NCI-H187 treated with DMSO at 0.1 percent for 48 hours (cell line): ENCODE measurements at places on chromosomes 12 and 14.

DNA sequence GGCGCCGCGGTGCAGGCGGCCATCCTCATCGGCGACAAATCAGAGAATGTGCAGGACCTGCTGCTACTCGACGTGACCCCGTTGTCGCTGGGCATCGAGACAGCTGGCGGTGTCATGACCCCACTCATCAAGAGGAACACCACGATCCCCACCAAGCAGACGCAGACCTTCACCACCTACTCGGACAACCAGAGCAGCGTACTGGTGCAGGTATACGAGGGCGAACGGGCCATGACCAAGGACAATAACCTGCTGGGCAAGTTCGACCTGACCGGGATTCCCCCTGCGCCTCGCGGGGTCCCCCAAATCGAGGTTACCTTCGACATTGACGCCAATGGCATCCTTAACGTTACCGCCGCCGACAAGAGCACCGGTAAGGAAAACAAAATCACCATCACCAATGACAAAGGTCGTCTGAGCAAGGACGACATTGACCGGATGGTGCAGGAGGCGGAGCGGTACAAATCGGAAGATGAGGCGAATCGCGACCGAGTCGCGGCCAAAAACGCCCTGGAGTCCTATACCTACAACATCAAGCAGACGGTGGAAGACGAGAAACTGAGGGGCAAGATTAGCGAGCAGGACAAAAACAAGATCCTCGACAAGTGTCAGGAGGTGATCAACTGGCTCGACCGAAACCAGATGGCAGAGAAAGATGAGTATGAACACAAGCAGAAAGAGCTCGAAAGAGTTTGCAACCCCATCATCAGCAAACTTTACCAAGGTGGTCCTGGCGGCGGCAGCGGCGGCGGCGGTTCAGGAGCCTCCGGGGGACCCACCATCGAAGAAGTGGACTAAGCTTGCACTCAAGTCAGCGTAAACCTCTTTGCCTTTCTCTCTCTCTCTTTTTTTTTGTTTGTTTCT, 1.7 kb downstream of the HSPA2 start:
- no peak for DNase-seq

DNA sequence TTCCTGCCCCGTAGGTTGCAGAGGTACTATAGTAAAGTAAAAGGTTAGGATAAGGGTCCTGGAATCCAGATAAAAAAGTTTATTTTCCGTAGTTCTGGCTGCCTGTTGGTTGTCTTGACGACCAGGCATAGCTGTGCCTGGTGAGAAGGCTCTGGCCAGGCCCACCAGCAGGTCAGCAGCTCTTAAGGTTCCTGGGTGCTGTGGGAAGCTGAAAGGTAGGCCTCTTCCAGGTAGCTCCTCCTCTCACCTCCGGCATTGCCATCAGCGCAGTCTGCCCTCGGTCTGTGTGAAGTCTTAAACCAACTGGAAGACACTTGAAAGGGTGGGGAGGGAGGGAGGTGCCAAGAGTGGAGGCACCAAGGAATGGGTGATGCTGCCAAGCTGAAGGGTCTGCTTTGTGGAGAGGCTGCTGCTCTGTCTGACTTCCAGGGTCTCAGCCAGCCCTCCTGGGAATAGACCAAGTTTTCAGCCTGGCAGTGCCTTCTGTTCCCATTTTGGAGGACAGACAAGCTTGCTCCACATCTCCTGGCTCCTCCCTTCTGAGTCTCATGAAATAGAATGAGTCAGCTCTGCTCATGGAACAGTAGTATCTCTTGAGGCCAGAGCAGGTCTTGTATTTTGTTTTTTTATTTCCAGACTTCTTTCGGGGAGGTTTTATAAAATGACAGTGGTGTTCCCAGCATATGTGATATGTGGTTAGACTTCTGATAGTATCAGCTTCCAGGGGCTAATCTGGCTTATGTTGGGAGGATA, 5.2 kb upstream of the ACADS start:
- DNase-seq, result no peak

GRCh38 chr14:33490555-33490954, 460.3 kb downstream of the EGLN3 start:
- DNase-seq, result no peak

DNA sequence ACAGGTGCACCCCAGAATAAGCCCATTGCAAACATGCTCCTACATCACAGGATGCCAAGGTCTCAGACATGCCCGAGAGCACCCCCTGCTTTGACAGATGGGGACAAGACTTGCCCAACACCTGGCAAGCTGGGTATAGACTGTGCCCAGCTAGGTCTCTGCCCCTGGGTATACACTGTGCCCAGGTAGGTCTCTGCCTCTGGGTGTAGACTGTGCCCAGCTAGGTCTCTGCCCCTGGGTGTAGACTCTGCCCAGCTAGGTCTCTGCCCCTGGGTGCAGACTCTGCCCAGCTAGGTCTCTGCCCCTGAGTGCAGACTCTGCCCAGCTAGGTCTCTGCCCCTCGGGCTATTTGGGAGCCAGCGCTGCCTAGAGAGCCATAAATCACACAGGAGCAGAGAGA, 85.9 kb downstream of the CCDC88C start:
- DNase-seq, result no peak

DNA sequence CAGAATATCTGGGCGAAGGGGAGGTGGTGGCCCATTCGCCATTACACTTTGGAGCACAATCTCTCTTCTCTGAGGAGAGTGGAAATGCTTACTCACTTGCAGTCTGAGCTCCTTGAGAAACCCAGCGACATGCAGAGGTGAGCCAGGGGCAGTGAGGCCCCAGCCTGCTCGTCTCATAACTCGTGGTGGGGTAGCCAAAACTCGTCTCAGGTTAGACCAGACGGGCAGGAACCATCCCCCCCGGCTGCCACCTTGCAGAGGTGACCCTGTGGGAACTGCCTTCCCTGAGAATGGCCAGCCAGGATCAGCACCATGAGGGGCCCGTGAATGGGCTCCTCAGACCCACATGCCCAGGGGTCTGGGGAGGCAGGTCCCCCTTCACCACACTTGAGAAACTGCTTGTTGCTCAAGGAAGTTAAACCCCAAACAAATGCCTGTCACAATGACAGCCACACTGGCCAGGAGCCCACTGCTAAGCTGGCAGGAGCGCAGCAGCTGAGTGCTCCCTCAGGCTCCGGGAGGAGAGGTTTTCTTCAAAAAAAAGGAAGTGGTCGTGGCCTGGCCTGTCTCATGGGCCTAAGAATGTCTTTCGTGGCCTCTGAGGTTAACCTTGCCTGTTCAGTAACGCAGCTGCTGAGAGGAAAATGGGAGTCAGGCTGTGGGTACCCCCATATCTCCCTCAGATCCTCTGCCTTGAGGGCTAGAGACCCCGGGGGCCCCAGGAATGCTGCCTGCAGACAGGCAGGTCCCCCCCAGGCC, 9.2 kb upstream of the ALDH2 start:
- DNase-seq, result no peak

DNA sequence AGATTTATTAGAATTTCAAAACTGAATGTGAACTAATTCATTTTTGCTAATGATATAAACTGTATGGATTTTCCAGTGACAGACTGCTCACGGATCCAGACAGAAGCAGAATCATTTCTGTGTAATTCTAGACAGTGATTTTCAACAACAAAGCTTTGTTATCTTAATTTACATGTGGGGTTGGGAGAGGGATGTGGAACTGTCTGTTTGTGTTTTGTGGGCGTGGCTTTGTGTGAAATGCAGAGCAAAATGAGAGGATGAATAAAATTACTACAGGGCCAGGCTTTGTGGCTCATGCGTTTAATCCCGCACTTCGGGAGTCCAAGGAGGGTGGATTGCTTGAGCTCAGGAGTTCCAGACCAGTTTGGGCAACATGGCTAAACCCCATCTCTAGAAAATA, 834.7 kb downstream of the GALC start:
- no peak for DNase-seq
